ENCODE measurements at places on chromosomes 2 and 18. TPM values are rescaled to one million over a fixed set of nuclear protein-coding genes. Genes with fewer than 3 reads are reported as not detected.

- H3K27me3 ChIP-seq: no peaks in the 10 kb centered on the region
- no peaks in the 10 kb centered on the region for H3K36me3 ChIP-seq
- no peak for DNase-seq
- H3K27ac ChIP-seq: peak overlapping the region; percentile 31
- peaks cover 23% of the 10 kb centered on the region for H3K4me1 ChIP-seq
- no peak overlapping the region for H3K4me3 ChIP-seq
These were observed 51.0 kb downstream of the LDLRAD4 start for GRCh38 chr18:13269521-13270011.

- no peak overlapping the region for H3K4me3 ChIP-seq
- H3K27me3 ChIP-seq: no peaks in the 10 kb centered on the region
- no peaks in the 10 kb centered on the region for H3K4me1 ChIP-seq
- no peaks in the 10 kb centered on the region for H3K36me3 ChIP-seq
- no peak overlapping the region for H3K27ac ChIP-seq
These were observed 233.3 kb downstream of the NCKAP5 start for GRCh38 chr2:133334923-133335322.

GRCh38 chr2:234869164-234869563 lies 82.7 kb upstream of the SH3BP4 start:
- no peak overlapping the region for H3K4me3 ChIP-seq
- no peaks in the 10 kb centered on the region for H3K4me1 ChIP-seq

DNA sequence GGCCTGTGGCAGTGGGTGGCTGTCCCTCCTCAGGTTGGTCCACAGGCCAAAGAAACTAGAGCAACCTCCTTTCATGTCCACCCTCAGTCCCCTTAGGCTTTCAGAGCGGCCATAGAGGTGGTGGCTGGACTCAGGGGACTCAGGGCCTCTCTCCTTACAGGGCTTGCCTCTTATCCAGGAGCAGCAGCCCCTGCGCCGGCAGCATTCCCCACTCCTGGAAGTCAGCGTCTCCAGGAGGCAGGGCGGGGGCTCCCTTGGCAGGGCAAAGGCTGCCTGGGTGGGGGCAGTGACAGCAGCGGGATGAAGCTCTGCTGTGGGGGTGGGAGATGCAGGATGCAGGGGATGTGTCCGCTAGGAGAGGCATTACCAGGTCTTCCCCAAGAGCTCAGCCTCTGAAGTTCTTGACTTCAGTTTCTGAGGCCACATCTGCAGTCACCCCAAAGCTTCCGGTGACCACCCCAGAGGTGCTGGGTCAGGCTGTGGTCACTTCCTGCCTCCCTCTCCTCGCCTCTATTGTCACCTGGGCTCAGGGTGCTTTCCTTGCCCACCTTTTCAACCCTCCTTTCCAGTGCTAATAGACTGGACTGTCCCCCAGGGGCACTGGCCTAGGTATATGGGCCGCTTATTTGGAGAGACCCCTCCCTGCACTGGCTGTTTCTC lies 8.6 kb upstream of the GPR55 start:
- DNase-seq: no peak
- no peaks in the 10 kb centered on the region for H3K4me1 ChIP-seq
- H3K27ac ChIP-seq: no peak overlapping the region

DNA sequence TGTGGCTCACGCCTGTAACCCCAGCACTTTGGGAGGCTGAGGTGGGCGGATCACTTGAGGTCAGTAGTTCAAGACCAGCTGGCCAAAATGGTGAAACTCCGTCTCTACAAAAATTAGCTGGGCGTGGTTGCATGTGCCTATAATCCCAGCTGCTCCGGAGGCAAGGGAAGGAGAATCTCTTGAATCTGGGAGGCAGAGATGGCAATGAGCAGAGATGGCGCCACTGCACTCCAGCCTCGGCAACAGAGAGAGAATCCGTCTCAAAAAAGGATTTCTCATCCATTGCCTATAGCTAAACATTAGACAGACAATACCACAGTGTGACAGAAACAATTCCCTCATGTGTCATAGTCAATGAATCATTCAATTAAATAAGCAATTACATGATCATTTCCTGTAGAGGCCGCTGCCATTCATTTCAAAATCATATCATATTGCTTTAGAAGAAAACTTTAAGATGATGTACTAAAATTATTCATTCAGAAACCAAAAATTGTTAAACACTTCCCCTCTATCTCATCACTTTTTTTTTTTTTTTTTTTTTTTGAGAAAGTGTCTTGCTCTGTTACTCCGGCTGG lies 69.5 kb upstream of the TGIF1 start:
- no peak for DNase-seq
- no peaks in the 10 kb centered on the region for H3K27me3 ChIP-seq
- H3K4me3 ChIP-seq: no peak overlapping the region
- no peaks in the 10 kb centered on the region for H3K4me1 ChIP-seq

Gene LRP1B
- total RNA-seq: 0.91 TPM

- peak within 1 kb of the TSS; percentile 68 for H3K4me3 ChIP-seq
- no peaks in the 10 kb centered on the region for H3K27me3 ChIP-seq
- H3K36me3 ChIP-seq: no peaks in the 10 kb centered on the region
- H3K27ac ChIP-seq: peak within 1 kb of the TSS; percentile 91
- peak; percentile 56 for DNase-seq
- H3K4me1 ChIP-seq: no peaks in the 10 kb centered on the region
These were observed at the start of gene CYP27A1 for GRCh38 chr2:218781691-218782527. Gene CYP27A1 (plus strand): TSS chr2:218782147. CDS start chr2:218782183, 36 bp downstream.

Gene RFX8
- total RNA-seq: not detected

Gene LRRTM1
- total RNA-seq: 1.8 TPM

- no peaks in the 10 kb centered on the region for H3K27me3 ChIP-seq
- H3K36me3 ChIP-seq: no peaks in the 10 kb centered on the region
These were observed 7.5 kb upstream of the IL1A start for GRCh38 chr2:112791693-112792230.

- no peak overlapping the region for H3K27ac ChIP-seq
- H3K4me3 ChIP-seq: no peak overlapping the region
- DNase-seq: no peak
- no peaks in the 10 kb centered on the region for H3K36me3 ChIP-seq
- H3K27me3 ChIP-seq: no peaks in the 10 kb centered on the region
These were observed 79.9 kb downstream of the MYO5B start for GRCh38 chr18:50115095-50115494.

DNA sequence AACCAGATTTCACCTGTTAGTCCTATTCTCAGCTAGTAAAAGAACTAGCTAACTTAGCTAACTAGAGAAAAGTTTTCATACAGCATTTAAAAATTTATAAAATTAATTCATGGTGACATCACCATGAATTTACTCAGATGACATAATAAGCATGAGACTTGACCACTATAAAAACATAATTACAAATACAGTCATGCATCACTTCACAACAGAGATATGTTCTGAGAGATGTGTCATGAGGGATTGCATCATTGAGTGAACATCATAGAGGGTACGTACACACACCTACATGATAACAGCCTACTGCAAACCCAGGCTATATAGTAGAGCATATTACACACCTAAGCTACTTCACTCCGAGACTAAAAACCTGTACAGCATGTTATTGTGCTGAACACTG lies 481.3 kb upstream of the CHAC2 start:
- H3K4me1 ChIP-seq: no peaks in the 10 kb centered on the region
- H3K36me3 ChIP-seq: no peaks in the 10 kb centered on the region
- H3K4me3 ChIP-seq: no peak overlapping the region
- H3K27ac ChIP-seq: no peak overlapping the region
- H3K27me3 ChIP-seq: no peaks in the 10 kb centered on the region

Gene TIGD1
- total RNA-seq: 2.6 TPM

- no peak for DNase-seq
- no peaks in the 10 kb centered on the region for H3K4me1 ChIP-seq
- H3K36me3 ChIP-seq: no peaks in the 10 kb centered on the region
These were observed 308.0 kb downstream of the CMPK2 start for GRCh38 chr2:6557737-6558136.

- H3K27ac ChIP-seq: no peak overlapping the region
- H3K4me3 ChIP-seq: no peak overlapping the region
- no peak for DNase-seq
- H3K27me3 ChIP-seq: no peaks in the 10 kb centered on the region
These were observed 1229.0 kb upstream of the NRXN1 start for GRCh38 chr2:52260904-52261303.

DNA sequence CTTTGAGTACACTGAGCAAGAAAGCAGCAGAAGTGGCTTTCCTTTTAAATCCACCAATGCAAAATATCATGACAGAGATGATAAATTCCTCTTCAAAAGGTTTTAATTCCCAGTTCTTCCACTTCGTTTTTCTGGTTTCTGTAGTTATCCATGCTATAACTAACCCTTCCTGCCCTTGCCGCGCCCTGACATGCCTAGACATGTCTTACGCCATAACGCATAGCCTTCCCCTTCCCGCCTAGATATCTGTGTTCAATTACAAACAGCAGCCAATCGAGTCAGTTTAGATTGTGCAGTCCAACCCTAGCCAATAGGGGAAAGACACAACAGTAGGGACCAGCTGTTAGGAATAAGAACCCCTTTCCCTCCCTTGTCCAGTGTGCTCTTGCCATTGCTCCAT lies 16.1 kb downstream of the PRPF40A start:
- H3K4me1 ChIP-seq: no peaks in the 10 kb centered on the region
- H3K27ac ChIP-seq: no peak overlapping the region
- no peak overlapping the region for H3K4me3 ChIP-seq
- no peaks in the 10 kb centered on the region for H3K27me3 ChIP-seq
- H3K36me3 ChIP-seq: no peaks in the 10 kb centered on the region

DNA sequence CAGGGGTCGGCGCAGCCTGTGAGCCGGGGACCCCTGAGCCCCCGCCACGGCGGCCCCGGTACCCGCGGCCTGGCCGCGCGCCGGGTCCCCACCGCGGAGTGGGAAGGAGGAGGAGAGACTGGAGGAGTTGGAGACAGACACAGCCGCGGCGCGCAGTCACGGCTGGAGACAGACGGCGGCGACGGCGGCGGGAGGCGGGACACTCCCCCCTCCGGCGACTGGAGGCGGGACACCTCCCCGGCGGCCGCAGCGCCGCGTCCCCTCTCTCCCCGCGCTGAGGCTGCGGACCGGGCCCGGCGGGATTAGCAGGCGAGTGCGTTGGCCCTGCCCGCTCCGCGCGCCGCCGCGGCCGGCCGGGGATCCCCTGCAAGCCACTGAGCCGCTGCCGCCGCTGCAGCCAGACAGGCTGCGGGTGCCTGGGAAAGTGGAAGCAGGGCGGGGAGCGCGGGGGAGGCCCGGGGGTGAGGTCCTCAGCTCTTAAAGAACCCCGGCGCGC lies 1.0 kb upstream of the LDLRAD4 start:
- peak overlapping the region; percentile 71 for H3K4me3 ChIP-seq
- H3K27me3 ChIP-seq: no peaks in the 10 kb centered on the region
- peaks cover 13% of the 10 kb centered on the region for H3K4me1 ChIP-seq
- DNase-seq: peak; percentile 46
- H3K27ac ChIP-seq: peak overlapping the region; percentile 69

Gene LRRC30
- not detected for total RNA-seq

Gene CD226
- total RNA-seq: 0.59 TPM

DNA sequence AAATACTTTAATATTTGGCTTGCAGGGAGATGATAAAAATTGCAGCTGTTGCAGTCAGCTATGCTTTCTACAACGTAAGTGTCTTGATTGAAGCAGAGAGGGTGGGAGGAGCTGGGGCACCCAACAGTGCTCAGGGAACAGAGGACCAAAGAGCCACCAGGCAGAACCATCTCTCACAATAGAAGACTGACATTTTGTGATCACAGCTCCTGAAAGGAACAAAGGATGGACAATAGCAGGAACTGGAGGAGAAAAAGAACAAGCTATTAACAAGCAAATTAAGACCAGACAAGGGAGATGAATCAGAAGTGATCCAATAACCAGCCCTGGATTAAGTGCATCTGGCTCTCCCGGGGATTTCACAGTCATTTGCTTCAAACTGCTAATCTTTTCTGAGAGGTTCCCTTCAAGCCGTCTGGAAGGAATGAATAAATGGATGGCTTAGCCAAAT lies 65.7 kb upstream of the SMAD2 start:
- H3K4me1 ChIP-seq: no peaks in the 10 kb centered on the region
- no peak overlapping the region for H3K27ac ChIP-seq
- no peaks in the 10 kb centered on the region for H3K27me3 ChIP-seq
- no peaks in the 10 kb centered on the region for H3K36me3 ChIP-seq

DNA sequence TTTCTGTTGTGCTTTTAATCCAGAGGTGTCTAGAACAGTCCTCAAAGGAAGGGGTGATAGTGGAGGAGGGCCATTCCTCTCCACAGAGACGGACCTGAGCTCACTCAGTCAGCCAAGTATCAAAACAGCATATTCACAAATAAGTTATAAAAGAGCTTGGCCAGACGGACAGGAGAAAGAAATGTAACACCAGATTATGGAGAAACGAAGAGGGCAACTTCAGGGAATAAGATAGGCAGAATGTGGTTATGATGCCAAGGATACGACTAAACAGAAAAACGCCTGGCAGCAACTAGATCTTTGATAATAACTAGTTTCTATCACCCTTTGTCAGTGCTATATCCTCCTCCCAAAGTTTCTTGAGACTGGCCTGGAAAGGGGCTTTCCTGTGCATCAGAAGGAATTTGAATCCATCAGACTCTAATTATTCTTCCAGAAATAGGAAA lies 42.5 kb downstream of the MAP4K3 start:
- no peak overlapping the region for H3K4me3 ChIP-seq
- H3K4me1 ChIP-seq: peaks cover 3% of the 10 kb centered on the region
- H3K27ac ChIP-seq: no peak overlapping the region
- no peaks in the 10 kb centered on the region for H3K27me3 ChIP-seq

DNA sequence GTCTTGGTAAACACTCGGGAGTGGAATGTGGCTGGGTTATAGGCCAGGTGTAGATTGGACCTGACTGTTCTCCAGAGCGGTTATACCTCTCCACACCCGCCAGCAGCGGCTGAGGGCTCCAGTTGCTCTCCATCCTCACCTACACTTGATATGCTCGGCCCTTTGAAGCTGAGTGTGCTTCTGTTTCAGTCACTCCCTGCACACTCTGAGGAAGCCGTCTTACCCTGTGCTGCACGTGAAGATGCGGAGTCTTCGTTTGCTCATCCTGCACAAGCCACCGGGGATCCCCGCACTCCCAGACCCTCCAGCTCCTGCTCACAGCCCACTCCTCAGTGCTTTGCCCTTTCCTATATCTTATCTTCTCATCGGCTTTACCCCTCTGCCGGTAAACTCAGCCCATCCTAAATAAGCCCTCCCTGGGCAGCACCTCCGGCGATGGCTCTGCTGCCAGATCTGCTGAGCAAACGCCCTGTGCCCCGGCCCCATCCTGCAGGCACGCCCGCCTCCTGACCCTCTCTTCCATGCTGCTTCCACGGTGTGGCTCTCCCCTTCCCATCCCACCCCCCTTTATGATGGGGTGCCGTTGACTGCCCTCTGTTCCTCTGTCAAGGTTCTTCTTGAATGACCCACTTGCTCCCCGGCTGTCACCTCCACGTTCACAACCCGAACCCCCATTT lies 47.3 kb upstream of the ODC1 start:
- H3K4me1 ChIP-seq: no peaks in the 10 kb centered on the region
- no peaks in the 10 kb centered on the region for H3K36me3 ChIP-seq
- H3K4me3 ChIP-seq: no peak overlapping the region
- no peak for DNase-seq
- no peak overlapping the region for H3K27ac ChIP-seq
- no peaks in the 10 kb centered on the region for H3K27me3 ChIP-seq

DNA sequence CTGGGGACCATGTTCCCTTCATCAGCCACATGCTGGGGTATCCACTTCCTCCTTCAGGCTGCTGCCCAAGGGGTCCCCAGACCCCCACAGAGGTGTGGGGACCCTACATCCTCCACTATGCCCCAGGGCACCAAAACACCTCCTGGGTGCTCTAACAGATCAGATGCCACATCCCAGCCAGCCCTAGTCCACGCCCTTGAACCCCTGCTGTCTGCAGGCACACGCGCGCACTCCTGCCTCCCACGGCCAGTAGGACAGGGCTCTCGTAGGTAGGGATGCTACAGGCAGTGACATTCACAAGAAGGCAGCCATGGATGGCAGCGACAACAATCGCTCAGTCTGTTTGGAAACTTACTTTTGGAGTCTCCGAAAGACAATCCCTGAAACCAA lies 3.0 kb upstream of the GPC1 start:
- peaks cover 11% of the 10 kb centered on the region for H3K4me1 ChIP-seq
- no peak for DNase-seq
- H3K36me3 ChIP-seq: no peaks in the 10 kb centered on the region
- no peaks in the 10 kb centered on the region for H3K27me3 ChIP-seq

Data from prostate gland (tissue), 2 donors.